ENCODE measurements at places on chromosomes 3 and 15.
A peak's percentile ranks its signal among the peaks of the same experiment; 100 is the strongest.

GRCh38 chr3:129305592-129306091 lies 27.0 kb downstream of the HMCES start:
- peak; percentile 92 for DNase-seq

GRCh38 chr15:69474846-69475455 lies 22.3 kb downstream of the RPLP1 start:
- DNase-seq, result no peak

DNA sequence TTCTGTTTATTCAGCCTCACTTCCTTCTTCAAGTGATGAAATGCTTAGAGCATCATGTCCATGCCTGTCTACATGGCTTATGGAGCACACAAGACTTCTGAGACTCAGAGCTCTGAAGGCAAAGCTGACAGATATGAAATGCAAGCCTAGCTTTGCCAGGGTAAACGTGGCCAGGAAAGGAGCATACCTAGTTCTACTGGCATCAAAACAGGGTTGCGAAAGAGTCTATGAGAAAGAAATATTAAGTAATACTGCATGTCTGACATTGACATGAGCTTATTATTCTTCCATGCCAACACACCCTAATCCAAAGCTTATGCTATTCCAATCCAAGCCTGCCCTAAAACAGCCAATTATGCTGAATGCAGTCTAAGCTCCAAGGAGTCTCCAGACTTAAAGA lies 391.5 kb downstream of the ERC2 start:
- no peak for DNase-seq

DNA sequence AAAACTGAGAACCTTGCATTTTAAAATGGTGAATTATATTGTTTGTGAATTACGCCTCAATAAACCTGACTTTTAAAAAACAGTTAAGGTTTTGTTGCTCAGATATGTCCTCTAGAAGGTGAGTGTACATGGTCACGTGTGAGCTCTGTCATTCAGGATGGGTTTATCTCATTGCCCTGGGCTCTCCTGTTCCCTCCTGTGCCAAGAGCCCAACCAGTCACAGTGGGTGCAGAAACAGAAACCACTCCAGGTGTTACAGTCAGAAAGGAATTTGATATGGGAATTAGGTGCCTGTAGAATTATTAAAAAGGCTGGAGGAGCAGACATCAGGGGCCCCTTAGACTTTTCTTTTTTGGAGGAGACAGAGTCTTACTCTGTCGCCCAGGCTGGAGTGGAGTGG lies 196.4 kb downstream of the STT3B start:
- no peak for DNase-seq

- DNase-seq, result no peak
Observed at GRCh38 chr3:70242297-70242882, 70.0 kb downstream of the MDFIC2 start.

GRCh38 chr15:90481023-90481422 lies 48.7 kb upstream of the CRTC3 start:
- no peak for DNase-seq

DNA sequence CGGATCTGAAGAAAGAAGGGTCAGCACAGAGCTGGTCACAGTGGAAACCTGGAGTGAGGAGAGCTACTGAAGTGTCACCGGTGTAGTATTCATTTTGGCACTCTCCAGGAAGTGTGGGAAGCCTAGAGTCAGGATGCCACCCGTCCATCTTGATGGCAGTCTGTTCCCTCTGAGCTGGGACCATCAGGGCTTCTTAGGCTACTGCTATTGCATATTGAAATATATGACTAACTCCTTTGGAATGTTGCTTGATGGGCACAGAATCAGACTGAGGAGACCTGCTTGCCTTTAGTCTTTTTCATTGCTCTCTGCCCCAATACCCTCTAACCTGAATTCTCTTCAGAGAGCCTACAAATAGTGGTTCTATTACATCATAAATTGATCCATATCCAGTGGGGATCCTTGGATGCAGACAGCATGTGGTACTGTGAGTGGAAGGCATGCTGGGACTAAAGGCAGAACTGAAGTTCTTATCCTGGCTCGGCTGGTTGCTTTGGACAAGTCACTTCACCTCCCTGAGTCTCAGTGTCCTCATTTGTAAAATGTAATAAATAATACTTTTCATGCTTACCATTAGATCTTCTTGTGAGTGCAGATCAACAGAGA lies 143.5 kb downstream of the PDE8A start:
- no peak for DNase-seq

DNA sequence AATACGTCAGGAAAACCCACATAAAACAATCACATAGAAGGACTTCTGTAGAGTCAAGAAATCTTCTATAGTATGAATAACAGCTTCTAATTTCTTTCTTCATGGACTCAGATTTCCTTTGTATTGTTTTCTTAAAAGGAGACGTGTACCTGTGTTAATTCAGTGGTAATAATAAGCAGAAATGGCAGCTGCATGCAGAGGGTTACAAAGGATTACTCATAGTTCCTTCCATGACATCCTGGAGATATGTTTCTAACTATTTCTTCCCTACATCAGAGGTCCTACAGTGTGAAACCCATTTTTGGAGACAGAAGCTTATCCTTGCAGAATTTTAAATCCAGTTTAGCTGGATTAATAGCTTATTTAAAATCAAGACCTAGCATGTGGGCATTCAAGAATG lies 36.1 kb downstream of the FBXL22 start:
- DNase-seq, result no peak

DNA sequence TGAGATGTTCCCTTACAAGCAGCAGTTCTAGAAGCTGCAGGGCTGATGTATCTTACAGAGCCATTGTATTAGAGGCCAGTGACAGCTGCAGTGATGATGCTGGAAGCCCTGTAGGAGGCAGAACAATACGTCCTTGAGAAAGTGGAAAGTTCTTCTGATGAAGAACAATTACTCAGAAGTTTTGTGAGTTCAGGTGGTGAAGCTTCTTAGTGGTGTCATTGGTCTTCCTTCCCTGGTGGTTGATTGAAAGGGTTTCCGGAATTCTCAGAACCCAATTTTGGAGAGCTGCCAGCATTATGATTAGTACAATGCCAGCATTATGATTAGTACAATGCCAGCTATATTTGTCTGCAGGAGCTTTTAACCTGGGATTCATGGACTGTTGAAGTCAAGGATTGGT lies 356.4 kb downstream of the MFSD1 start:
- no peak for DNase-seq

Data from BE2C (cell line).